Muscle of leg (tissue), 16 donors: ENCODE measurements at places on chromosomes 2 and 18. TPM values are rescaled to one million over a fixed set of nuclear protein-coding genes. Genes with fewer than 3 reads are reported as not detected.

Gene DYNAP
- polyA plus RNA-seq = not detected

Gene TMEM214
- polyA plus RNA-seq = 62.7 TPM

Gene C1GALT1C1L
- polyA plus RNA-seq = 1.3 TPM

DNA sequence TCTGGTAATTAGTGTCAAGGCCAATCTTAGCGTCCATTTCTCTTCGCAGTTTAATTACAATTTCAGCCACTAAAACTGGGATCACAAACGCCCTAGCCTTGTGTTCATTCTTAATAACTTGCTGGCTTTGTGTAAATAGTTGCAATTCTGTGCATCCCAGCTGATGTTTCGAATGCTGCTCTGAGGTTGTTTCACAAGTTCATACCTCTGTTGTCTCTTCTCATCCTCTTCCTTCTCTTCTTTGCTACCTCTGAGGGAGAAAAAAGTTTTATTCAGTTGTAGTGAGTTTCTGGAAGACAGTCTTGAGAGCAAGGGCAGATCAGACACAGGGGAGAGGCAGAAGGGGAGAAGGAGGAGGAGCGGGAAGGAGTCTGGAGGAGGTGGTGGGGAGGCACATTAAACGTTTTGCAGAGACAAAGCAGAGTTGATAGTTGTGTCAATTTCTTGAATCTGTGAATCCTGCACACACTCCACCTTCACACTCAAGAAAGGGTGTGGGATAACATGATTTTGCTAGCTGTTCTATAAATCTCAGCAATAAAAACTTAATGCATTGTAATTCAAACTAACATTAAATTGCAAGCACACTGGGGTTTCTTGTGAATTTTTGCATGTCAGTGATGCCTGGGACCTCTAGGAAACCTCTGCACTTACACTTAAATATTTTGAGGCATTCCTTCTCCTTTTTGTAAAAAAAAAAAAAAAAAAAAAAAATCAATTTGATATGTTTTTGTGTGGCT lies 6.8 kb downstream of the MEIS1 start:
- peak; percentile 17 for DNase-seq

DNA sequence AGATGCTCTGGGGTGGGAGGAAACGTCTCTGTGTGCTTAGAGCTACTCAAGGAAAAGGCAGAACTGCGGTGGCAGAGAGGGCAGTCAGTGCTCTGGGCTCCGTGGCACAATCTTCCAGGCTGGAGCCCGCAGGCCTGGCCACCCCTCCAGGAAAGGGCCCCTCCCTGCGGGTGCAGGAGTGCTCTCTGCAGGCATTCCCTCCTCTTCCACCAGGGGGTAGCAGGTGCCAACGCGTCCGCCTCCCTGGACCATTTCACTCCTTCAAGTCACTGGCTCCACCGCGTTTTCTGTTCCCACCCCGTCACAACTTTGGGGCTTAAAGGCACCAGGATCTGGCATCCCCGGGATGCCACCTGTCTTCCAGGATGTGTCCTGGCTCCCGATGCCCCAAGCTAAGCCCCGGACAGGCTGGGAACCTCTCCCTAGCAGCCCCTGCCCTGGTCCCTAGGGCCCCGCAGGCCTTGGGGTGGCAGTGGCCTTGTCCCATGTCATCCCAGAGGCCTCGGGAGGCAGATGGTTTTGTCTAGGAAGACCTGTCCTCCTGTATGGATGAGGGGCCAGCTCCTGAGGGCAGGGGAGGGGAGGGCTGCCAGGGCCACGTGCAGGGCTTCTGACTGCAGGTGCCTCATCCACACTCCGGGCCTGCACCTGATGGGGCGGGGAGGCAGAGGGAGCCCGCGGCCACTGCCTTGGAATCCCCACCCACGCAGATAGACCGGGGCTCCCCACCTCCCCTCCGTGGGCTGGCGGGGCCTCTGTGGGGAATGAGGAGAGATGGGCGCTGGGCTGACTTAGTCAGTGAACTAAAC lies 26.4 kb downstream of the KCNIP3 start:
- DNase-seq = no peak

DNA sequence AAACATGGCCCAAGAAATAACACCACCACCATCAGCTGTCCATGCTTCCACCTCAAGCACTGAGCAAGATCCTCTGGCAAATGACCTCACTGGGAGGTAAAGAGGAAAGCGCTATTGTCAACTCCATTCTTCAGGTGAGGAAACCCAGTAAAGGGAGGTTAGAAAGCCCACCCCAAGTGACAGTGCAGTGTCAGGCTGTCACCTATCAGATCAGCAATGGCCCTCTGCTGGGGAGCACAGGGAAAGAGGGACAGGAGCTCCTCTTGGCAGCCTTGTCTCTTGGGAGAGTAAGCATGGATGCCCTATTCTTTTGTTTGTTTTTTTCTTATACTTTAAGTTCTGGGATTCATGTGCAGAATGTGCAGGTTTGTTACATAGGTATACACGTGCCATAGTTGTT lies 104.3 kb upstream of the DAPL1 start:
- DNase-seq = no peak

DNA sequence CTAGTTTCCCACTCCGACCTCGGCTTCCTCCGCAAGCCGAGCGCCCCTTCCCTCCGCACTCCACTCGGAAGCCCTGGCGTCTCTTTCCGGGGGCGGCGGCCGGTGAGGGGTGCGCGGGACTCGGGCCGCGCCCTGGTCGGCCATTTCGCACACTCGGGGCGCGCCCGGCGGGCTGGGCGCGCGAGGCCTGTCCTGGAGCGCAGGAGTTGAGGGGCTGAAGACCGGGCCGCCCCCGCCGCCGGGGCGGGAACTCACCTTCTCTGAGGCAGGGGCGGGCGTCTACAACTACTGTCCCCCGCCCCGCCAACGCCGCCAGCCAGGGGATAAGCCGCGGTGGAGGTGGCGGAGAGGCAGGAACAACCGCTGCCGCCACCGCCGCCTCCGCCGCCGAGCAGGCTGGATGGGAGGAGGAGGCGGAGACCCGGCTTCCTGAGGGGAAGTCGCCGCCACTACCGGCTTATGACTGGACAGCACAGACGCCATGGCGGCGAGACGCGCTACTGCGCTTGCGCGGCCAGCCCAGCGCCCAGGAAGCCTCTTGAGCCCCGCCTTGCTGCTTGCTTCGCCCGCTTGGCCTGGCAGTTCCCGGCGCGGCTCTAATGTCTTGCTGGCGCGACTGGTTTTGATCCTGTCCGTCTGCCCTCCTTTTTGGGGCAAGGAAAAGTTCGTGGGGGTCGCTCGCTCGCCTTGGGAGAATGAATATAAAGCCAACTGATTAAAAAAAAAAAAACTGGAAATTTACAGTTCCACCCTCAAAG lies at the start of gene KRCC1:
Gene KRCC1, minus strand, starts transcription at position 413 of the 758 bp plus-strand sequence. CDS start 27,220 bp downstream, outside the sequence.
- peak; percentile 98 for DNase-seq

DNA sequence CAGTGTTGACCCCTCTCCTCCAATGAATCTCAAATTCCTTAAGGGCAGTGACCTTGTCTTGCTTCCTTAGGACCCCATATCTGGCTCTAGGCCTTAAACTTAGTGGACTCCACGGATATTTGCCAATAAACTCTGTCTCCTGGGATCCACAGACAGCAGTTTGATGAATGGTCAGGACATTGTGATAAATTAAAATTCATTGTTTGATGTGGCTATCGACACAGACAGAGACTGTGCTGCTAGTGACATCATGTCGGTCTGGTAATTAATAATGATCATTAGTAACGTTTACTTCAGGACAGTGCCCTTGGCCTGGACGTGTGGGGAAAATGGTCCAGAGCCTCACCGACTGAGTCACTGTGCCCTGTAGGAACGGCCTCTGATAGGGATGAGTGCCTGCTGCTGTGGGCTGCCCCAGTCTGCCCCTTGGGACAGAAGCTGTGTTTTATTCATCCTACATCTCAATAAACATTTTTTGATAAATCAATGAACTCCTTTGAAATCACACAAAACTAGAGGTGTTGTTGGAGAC lies 5.2 kb upstream of the SLC35F6 start:
- no peak for DNase-seq

DNA sequence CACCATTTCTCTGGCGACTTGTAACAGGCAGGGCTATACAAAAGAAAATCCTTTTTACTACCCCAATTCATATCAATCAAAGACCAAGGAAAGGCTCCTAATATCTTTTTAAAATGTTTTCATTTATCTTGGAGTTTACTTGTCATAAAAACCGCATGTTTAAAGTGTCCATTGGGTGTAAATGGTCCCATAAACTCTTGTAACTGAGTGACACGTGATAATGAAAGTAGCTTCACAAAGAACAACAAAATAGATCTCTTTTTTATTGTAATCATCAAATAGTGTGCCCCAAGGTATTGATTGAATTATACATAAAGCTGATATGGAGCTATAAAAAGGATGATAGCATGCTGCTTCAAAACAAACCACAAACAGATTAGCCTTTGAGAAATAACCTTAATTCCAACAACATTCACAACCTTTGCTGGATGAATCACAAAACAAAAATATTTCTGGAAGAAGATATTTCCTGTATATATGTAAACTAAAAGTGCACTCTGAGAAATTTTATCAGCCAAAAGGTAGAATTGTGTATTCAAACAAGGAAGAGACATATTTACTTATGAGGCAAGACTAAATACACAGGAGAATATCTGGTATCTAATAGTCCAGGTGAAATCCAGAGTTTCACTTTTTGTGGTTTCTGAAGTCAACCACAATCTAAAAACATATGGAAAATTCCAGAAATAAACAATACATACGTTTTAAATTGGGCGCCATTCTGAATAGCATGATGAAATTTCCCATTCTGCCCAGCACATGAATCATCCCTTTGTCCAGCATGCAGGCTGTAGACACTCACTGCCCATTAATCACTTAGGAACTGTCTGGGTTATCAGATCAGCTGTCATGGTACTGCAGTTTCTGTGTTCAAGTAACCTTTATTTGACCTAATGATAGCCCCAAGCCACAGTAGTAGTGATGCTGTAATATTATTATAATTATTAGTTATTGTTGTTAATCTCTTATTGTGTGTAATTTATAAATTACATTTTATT lies 237.5 kb downstream of the PIK3C3 start:
- no peak for DNase-seq
